Left cardiac atrium (tissue), 4 donors: ENCODE measurements at places on chromosomes 3 and 15.
A peak's percentile ranks its signal among the peaks of the same experiment; 100 is the strongest.

GRCh38 chr3:66312039-66312438, 91.2 kb downstream of the SLC25A26 start:
- no peak for DNase-seq

- DNase-seq, result no peak
Observed at GRCh38 chr3:52372822-52373504, 56.8 kb downstream of the DNAH1 start.

DNA sequence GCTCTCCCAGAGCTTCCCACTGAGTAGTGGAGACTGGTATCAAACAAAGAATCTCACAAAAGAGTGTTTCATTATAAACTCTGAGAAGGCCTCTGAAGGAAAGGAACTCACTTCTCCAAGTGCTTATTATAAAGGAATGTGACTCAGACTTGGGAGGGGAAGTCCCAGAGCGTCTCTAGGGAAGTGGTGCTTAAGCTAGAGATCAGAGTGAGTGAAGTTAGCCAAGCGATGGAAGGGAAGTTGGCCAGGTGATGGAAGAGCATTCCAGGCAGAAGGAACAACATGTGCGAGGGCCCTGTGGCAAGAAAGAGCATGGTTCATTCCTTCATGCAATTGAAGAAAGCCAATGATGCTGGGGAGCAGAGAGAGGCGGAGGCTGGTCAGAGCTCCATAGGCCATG, 2.3 kb downstream of the XYLB start:
- DNase-seq, result no peak

GRCh38 chr15:94119298-94119811, 112.0 kb upstream of the MCTP2 start:
- peak; percentile 22 for DNase-seq
